ENCODE measurements at places on chromosomes 16 and 17.

DNA sequence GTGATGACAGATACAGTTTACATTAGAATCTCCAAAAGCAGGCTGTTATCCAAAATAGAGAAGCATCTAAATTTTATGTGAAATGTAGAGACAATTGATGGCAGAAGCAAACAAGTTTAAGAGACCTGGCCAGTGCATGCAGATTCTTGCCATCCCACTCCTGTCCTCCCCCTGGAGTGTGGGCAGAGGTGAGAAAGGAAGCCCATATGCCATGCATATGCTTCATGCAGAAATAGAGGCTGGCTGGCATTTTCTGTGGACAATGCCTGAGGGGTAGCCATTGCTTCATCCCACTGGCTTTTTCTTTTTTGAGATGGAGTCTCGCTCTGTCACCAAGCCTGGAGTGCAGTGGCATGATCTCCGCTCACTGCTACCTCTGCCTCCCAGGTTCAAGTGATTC lies 382.1 kb downstream of the RBFOX1 start:
- no peak for DNase-seq

DNA sequence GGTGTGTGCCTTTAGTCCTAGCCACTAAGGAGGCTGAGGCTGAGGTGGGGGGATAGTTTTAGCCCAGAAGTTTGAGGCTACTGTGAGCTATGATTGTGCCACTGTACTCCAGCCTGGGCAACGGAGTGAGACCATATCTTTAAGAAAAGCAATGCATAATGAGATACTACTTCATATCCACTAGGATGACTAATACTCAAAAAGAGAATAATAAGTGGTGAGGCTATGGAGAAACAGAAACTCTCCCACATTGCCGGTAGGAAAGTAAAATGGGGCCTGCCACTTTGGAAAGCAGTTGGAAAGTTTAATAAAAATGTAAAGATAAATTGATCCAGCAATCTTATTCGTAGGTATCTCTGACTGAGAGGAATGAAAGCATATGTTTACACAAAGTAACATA lies 4.6 kb upstream of the NPIPB2 start:
- peak; percentile 22 for DNase-seq

DNA sequence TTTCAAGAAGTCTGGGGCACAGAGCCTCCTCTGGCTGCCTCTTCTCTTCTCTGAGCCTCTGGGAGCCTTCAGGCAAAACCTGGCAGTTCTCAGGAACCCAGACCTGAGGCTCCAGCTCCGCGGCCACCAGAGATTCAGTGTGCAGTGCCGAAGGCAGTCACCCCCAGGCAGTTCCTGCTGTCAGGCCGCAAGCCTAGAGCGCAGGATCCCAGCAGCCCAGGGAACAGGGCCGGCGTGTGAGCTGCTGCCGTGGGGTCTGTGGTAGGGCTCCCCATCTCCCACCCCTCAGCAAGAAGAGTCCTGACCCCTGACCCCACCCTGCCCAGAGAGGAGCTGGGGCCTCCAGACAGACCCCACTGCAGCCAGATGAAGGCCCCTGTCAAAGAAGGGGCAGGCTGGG lies 78.2 kb downstream of the AMFR start:
- DNase-seq = no peak

DNA sequence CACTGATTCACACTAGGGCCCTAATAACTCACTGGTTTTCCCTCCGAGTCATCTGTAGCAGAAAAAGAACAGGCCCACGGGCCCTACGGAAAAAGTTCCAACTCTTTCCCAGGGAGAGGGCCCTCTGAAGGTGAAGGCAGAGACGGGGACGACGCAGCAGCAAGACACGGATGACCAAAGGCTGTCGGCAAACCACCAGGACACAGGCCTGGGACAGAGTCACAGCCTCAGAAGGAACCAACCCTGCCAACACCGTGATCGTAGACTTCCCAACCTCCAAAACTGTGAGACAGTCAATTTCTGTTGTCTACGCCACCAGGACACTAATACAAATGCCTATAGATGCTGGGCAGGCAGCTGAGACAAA lies 5.2 kb upstream of the SPHK1 start:
- peak; percentile 13 for DNase-seq

DNA sequence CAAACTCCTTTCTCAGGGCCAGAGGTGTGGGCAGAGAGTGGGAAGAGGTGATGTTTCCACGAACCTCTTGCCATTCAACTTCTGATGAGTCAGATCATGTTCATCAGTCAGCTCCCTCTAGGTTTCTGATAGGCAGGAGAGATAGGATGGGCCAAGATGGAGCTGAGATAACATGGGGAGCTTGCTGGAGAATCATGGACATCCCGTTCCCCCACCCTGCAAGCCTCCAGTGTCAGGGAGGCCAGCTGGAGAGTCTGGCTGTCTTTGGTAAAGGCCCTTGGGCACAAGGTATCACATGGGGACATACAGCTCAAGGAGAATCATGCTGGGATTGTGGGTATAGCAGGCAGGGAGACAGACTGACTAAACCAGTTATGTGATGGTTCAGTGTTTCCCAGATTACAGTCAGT lies 136.0 kb upstream of the IRX3 start:
- DNase-seq = peak; percentile 37
